Nephron progenitor cell (in vitro differentiated cells): ENCODE measurements at places on chromosomes 7 and 10.

GRCh38 chr10:22002591-22003176, 846 bp downstream of the DNAJC1 start:
- no peak for DNase-seq

GRCh38 chr10:49332333-49332732, 33.4 kb downstream of the C10orf71 start:
- DNase-seq: no peak

DNA sequence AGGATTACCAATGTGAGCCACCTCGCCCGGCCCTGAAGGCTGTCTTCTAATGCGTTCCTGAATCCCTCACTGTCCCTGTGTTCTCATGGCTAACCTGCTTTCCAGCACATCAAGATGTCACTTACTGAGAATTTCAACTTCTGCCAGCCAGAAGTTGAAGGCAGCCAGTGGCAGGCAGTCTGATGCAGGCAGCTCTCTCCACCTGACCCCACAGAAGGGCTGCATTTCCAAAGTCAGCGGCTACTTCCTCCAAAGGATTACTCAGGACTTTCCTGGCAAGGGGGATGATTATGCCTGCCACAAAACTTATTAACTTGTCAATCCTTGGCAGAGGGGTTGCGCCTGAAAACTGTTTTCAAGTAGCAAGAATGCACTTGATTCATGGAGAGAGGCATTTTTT, 1219.4 kb downstream of the TYW1 start:
- no peak for DNase-seq

GRCh38 chr10:116787893-116788665, 45.7 kb upstream of the HSPA12A start:
- peak; percentile 94 for DNase-seq

GRCh38 chr7:142460402-142461117, 202.7 kb upstream of the PRSS58 start:
- DNase-seq: no peak

DNA sequence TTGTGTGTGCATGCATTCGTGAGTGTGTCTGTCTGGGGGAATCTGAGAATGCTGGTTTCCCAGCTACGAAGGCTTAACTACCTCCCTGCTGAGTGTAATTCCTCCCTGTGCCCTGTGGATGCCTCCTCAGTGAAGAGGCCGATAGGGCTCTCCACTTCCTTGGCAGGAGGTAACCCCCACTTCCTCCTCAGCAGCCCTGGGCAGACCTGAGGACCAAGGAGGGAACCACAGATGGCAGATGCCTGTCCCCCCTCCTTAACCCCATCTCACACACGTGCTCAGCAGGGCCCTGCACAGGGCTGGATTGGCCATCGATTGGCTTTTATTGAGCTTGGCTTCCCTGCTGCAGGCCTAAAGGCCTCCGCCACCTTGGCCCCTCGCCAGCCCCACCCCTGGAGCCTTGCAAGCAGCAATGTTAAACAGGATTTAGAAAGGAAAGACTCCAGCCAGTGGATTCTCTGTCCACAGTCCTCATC, 45.6 kb upstream of the LRRC4 start:
- DNase-seq: no peak

DNA sequence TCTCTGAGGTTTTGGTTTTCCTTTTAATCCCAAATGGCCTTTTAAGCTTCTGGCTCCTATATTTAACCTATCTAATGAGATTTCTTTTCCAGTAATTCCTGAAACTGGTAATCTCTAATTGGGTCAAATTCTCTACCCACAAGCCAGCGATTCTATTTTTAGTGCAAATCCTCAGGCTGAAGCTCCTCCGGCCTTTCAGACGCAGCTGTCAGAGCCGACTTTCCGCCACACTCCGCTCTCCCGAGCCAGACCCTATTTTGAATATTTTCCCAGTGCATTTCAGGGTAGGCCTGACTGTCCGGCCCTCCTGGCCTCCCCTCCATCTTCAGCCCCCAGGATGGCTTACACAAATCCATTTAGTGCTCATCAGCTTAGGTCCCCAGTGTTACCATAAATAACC, 9.7 kb upstream of the ADCY1 start:
- no peak for DNase-seq
